Substantia nigra (tissue), 51 donors: ENCODE measurements at places on chromosomes 12 and 14.

GRCh38 chr12:12501121-12501520 is 61.5 kb downstream of the DUSP16 start:
- no peak for DNase-seq

GRCh38 chr12:2739832-2740641 is 54.7 kb upstream of the FKBP4 start:
- DNase-seq: no peak

DNA sequence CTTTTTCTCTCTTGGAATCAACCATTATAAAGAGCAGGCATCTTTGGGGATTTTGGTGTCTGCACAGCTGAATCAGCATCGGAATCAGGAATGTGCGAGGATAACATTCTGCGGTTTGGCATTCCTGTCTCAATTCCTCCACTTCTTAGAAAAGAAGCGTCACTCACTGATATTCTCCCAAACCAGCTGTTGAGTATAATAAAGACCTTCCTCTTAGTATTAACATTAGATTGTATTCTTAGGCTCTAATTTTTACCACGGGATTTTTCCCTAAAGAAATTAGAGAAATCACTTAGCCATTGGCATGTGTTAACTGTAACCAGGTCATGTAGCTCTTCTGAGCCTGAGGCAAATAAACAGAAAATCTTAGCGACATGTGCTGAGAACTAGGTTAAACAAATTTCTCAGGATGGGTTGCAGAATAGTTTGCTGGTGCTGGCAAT is 128.7 kb downstream of the TMX1 start:
- no peak for DNase-seq

DNA sequence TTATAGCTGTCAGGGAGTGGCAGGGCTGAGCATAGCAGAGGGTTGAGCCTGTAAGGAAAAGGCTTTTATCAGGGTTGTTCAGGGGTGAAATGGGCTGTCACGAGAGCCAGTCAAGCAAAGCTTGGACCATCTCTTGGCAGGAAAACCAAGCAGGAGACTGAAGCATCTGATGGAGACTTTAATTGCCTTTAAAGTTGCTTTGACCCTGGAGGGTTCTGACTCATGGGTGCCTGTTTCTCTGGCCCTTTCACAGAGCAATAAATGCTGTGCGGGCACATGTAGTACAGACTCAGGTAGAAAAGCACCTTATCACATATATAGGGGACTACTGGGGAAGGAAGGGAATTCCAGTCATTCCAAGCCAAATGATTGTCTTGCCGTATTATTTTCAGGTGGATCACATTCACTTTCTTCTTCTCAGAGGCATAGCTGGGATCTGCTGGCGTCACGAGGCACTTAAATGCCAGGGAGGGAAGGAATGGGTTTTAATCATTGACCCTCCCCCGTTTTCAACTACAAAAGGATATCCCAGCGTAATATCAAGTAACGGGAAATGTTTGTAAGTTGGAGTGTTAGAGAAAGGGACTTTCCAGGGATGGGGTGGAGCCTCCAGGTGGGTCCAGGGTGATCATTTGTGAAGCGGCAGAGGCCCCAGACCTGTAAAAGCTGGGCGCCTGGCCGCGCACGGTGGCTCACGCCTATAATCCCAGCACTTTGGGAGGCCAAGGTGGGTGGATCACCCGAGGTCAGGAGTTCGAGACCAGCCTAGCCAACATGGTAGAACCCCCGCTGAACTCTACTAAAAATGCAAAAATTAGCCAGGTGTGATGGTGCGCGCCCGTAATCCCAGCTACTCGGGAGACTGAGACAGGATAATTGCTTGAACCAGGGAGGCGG is 34.9 kb downstream of the PLEKHD1 start:
- no peak for DNase-seq

- DNase-seq: no peak
Measured at GRCh38 chr12:132597333-132598316, 12.8 kb downstream of the LRCOL1 start.

DNA sequence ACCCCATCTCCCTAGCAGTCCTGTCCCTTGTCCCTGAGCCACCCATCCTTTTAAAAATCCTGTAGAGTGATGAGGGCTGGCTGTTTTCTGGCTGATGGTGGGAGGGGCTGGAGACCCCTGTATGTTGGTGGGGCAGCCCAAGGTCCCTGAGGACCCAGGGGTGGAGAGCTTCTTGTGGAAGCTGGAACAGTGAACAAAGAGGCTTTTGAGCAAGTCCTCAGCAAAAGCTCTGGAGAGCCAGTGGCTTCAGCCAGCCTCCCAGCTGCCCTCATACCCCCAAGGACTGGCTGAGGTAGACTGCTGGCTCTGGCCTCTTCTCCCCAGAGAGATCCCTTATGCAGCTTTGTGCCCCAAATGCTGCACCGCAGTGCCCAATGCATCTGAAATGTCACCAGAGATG is 29.2 kb upstream of the COL2A1 start:
- DNase-seq: no peak
